Caki2 (cell line): ENCODE measurements at places on chromosomes 4 and X. TPM values are rescaled to one million over a fixed set of nuclear protein-coding genes. Genes with fewer than 3 reads are reported as not detected.

- DNase-seq, result no peak
Measured at GRCh38 chrX:154828016-154828408, 6.5 kb downstream of the SMIM9 start.

- no peak for DNase-seq
Measured at GRCh38 chr4:165627548-165627947, 245.5 kb upstream of the TLL1 start.

- no peak for DNase-seq
Measured at GRCh38 chrX:3252744-3253143, 93.7 kb downstream of the MXRA5 start.

GRCh38 chr4:42237451-42237850 lies 85.0 kb upstream of the BEND4 start:
- DNase-seq, result no peak

DNA sequence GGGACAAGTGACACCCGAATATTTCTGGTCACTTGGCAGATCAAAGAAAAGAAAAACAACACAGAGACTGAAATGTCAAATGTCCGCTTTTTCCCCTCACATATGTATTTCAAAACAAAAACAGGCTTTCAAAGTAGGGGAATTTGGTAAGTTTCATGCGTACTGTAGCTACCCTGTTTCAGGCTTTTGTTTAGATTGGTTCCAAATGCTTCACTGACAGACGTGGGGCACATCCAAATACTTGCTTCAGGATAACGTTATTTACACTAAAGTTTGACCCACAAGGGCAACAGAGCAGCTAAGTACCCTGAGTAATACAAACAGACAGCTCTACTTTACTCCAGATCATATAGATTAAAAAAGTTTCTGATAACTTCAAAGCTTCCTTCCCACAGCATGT lies 804.5 kb upstream of the POU3F4 start:
- DNase-seq, result no peak

DNA sequence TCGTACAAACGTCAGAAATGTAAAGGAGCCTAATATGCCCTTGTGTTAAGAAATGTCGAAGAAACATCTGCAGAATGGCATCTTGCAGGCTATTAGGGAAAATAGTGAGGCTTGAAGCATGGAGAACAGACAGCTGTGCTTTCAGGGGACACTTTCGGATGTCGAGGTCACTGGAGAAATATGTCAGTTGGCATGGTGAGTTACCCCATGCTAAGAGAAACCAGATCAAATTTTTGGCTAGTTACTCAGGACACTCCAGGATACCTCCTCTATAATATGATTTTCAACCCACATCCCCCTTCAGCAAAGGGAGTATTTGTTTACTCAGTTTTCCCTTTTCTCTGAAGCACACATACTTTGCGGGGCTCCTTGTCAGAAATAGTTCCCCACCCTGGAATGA lies 171.4 kb downstream of the GPC3 start:
- DNase-seq, result no peak

- DNase-seq, result no peak
Measured at GRCh38 chr4:155072417-155072816, 136.0 kb upstream of the NPY2R start.

- peak; percentile 32 for DNase-seq
Measured at GRCh38 chr4:110475881-110476818, at the start of gene ENPEP. Gene ENPEP, plus strand, starts transcription at chr4:110476155. Its CDS starts 260 bp downstream, at chr4:110476415.

DNA sequence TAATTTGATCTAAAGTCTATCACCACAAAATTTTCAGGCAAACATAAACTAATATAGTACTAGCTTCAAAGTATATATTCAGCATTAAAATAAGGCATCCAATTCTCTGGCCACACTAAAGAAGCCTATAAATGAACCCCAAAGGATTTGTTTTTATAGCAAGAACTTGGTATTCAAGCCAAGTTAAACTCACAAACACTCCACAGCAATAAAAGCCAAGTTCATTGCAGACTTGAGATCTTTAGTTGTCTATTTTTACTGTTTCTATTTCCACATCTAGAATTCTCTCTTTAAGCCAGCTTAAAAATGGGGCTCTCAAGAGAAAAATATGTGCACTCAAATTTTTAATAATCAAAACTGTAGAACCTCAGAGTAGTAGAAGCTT lies 51.1 kb downstream of the WDFY3 start:
- DNase-seq, result no peak

- no peak for DNase-seq
Measured at GRCh38 chr4:111923786-111924185, 221.5 kb upstream of the FAM241A start.

DNA sequence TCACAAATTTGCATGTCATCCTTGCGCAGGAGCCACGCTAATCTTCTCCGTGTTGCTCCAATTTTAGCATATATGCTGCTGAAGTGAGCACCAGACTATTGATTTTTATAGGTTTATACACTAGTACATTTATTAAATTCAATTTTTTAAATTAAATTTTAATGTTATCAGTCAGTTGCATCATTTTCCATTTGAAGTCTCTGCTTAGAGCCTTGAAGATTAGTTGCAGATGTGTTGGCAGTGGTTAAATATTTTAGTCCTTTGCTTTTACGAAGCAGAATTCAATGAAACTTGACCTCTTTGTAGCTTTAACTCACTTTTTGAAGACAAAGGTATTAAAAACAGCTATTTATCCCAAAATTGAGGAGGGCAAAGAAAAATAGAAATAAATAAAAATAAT lies 16.5 kb downstream of the TRAPPC11 start:
- no peak for DNase-seq

DNA sequence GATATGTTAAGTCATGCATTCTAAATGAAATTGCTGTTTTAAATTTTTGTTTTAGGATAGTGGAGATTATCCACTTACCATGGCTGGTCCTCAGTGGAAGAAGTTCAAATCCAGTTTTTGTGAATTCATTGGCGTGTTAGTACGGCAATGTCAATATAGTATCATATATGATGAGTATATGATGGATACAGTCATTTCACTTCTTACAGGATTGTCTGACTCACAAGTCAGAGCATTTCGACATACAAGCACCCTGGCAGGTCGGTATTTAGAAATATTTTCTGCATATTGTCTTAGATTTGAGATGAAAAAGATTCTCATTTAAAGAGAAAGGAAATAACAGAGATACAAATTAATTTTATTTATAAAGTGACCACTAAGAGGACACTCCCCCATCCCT lies 83.6 kb downstream of the STAG2 start:
- no peak for DNase-seq

ART3 gene
- total RNA-seq, result not detected in 2 replicates

WDFY3 gene
- 20.4 and 30.3 TPM in 2 replicates for total RNA-seq

TLR7 gene
- not detected in 2 replicates for total RNA-seq

ATP8A1 gene
- total RNA-seq, result 0.26 TPM in 1 of 2 replicates, not detected in the other

DKC1 gene
- total RNA-seq, result 20.4 and 68.5 TPM in 2 replicates

PPEF1 gene
- not detected in 2 replicates for total RNA-seq

ENPEP gene
- 3.8 and 5.0 TPM in 2 replicates for total RNA-seq

REPS2 gene
- 0.03 and 0.17 TPM in 2 replicates for total RNA-seq
